ENCODE measurements at places on chromosomes 1 and 21. TPM values are rescaled to one million over a fixed set of nuclear protein-coding genes. Genes with fewer than 3 reads are reported as not detected.

Gene CFAP45
- total RNA-seq: not detected

Gene PLA2G2E
- not detected for total RNA-seq

Gene LAMTOR5
- 151 TPM for total RNA-seq

Gene TAF13
- total RNA-seq: 8.9 TPM

Gene FMO5
- total RNA-seq: 0.30 TPM

Gene TIMM17A
- 56.4 TPM for total RNA-seq

Gene CXADR
- total RNA-seq: 11.5 TPM

Gene TUT4
- total RNA-seq: 9.4 TPM

Gene ZNF593OS
- total RNA-seq: not detected

Gene C1QA
- not detected for total RNA-seq

Gene ZNF326
- 1.6 TPM for total RNA-seq

Gene TRIM46
- total RNA-seq: not detected

Gene FCRL4
- total RNA-seq: not detected

Gene NAXE
- 150 TPM for total RNA-seq

Gene SPRR1B
- not detected for total RNA-seq
